ENCODE measurements at places on chromosomes 7 and 10.

- DNase-seq: no peak
These were observed 7.0 kb upstream of the ARHGAP12 start for GRCh38 chr10:31935678-31936077.

GRCh38 chr10:24449321-24449740 is 240.4 kb downstream of the KIAA1217 start:
- no peak for DNase-seq

DNA sequence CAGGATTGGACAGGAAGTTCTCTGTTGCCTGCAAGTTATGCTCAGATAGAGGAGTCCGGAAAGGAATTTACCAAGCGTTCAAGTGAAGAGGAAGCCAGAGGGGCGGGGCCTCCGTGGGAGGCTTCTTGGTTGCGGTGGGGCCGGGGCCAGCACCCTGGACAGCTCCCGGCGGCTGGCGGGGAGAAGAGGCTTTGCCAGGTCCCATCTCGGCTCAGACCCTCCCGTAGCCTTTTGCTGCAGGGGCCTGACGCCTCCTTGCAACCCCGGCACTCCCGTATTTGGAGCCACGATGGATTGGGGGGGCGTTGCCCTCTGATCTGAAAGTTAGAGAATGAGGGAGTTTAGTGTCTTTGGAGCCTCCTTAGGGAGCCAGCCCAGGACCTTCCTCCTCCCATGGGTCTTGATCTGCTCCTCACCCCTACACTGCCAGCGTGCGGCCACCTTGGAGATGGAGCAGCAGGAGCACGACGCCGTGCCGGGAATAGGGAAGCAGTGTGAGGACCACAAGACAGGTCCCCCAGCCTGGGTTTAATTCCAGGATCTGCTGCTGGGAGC is 3.1 kb upstream of the SLC18A3 start:
- DNase-seq: peak; percentile 18

GRCh38 chr7:28551331-28551730 is 139.0 kb downstream of the CREB5 start:
- no peak for DNase-seq

DNA sequence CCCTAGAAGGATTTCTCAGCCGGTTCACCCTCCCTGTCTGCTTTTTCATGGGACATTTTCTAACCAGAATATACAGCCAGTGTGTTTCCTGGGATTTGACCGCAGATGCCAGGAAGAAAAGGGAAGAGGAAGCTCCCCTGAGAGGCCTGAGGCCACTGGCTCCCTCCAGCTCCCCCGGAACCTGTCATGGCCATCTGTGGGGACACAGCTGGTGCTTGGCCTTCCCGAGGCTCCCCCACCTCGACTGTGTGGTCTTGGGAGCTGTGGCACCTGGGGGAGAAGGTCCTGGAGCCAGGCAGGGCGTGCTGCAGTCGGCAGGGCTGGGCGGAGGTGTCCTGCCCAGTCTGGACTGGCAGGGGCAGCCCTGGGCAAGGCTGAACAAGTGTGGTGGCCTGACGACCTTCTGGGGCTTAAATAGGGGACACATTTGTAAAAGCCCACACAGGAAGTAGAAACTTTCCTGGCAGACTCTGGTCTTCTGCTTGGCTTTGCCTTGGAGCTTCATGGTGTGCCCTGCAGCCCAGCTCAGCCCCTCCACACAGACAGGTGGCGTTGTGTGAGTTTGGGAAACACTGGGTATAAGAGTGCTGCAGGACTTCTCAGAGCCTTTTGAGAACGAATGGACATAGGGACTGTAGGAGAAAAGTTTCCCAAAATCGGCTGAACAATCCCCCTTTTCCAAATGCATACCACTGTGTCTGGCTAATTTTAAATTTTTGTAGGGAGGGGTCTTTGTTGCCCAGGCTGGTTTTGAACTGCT is 6.8 kb downstream of the BRI3 start:
- DNase-seq: no peak

DNA sequence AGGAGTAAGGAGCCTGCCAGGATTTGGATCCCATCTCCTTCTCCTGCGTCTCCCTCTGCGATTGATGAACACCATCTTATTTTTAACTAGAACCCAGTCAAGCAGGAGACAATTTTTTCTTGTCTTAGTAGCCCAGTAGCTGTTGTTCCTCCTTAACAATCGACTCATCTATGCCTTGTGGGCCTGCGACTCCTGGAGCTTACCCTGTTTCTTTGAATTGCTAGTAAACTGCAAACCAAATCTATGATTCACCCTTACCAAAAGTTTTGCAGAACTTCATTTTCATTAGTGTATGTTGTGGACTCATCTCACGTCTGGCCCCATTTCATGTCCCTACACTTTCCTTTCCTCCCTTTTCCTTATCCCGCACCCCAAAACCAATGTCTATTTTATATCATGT is 37.7 kb downstream of the TRIL start:
- DNase-seq: no peak

DNA sequence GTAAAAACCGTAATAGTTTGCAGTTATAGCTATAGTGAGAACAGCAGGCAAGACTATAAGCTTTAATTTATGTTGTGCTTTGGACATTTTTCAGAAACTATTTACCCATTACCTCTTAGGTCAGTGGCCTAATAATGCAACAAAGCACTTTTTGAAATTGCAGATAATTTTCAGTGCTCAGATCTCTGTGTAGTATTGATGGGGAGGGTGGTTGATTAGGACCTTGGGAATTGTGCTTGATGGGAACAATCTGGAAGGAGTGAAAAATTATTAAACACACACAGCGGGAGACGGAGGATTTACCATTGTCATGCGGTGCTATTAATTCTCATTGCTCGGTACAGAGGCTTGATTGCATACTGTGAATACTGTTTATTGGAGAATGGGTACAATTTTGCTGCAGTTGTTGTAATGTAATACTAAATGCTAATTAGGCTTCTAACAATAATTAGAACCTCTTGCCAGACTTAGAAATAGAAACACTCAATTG is 304.8 kb downstream of the LRMDA start:
- DNase-seq: no peak

GRCh38 chr10:129418496-129419225 is 48.4 kb upstream of the MGMT start:
- no peak for DNase-seq

- no peak for DNase-seq
These were observed 144.2 kb upstream of the RNF32 start for GRCh38 chr7:156496363-156496769.

- DNase-seq: no peak
These were observed 61.0 kb downstream of the TRUB1 start for GRCh38 chr10:114998993-114999392.

DNA sequence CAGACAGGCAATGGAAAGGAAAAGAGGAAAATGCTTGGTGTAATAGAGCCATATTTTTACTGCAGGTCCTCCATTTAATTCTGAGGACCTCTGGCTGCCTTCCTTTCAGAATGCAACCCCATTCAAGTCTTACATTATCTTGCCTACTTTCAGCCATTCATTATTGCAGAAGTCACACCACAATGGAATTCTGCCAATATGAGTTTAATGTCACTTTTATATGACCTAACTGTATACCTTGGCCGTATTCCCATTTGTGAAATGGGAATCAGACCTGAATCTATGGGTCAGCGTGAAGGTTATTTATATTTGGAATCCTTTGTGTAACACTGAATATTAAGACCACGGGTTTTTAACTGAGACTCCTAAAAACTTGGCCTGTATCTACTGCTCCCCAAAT is 241.7 kb upstream of the AOAH start:
- DNase-seq: no peak

- DNase-seq: no peak
These were observed 233.8 kb upstream of the SHH start for GRCh38 chr7:156046031-156046560.

GRCh38 chr7:75048435-75049379 is 24.9 kb downstream of the RCC1L start:
- DNase-seq: no peak

DNA sequence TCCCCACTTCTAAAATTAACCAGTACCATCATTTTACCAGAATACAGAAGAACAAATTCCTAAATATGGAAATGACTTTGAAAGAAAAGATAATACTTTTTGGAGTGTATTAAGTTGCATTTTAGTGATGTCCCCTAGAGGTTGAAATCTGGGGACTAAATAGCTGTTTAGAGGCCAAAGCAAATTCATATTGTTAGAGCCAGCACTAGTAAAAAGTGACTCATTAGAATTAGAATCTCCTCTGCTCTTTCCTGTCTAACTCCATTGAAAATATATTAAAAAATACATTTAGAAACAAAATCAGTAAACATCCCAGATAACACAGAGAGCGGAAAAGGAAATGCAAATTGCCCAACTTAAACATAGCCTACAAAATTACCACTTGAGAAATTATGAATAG is 1189.6 kb upstream of the C7orf33 start:
- no peak for DNase-seq

DNA sequence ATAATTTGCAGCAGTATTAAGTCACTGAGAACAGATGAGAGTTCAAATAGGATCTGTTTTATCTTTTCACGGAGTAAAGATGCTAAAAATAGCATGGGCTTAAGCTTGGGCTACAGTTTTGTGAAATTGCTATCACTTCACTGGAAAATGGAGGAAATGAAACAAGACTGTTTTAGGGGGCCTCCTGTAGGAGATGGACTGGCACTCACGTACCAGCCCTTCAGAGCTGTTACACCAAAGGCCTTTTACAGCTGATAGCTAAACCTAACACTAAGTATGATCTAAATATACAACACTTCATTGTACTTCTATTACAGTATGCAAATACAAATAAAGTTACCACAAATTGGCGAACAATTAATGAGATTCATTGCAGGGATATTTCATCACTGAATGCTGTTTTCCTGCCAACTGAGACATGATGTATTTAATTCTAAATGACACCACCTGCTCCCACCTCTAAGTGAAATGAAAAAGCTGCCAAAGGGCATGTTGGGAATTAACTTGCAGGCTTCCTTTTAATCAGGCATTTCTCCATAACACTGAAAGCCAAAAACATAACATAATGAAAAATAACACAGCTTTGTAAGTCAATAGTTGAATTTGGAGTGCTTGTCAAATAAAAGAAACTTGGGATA is 304.5 kb upstream of the LRRN3 start:
- DNase-seq: no peak

- DNase-seq: no peak
These were observed 804 bp downstream of the TMEM106B start for GRCh38 chr7:12211711-12212485.

DNA sequence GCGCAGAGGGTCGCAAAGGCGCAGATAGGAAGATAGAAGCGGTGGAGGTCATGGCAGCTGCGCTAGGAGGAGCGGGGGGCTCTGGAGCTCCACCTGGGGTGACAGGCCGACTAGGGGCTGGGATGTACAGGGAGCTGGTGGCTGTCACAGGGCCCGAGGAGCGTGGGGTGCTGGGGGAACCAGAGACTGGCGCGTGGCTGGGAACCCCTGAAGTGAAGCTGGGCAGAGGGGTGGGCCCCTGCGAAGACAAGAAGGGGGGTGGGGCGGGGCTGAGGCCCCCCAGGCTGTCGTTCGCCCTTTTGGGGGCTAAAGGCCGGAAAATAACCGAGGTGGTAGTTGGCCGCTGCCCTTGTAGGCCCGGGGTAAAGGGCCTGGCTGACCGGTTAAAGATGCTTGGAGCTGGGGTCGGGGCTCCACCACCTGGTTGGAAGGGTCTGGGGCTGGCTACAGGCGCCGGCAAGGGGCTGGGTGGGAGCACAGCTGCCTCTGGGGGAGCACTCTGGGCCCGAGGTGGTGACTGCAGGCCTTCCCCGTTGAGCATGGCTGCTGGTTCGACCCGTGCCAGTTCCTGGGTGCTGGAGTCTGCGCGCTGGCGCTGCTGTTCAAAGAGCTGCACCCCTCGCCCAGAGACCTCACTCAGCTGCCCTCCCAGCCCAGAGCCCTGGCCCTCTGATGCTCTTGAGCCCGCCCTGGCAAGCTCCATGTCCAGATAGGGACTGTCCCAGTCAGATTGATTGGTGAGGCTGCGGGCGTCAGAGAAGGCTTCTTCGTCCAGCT is 6.8 kb upstream of the MYOZ1 start:
- no peak for DNase-seq

DNA sequence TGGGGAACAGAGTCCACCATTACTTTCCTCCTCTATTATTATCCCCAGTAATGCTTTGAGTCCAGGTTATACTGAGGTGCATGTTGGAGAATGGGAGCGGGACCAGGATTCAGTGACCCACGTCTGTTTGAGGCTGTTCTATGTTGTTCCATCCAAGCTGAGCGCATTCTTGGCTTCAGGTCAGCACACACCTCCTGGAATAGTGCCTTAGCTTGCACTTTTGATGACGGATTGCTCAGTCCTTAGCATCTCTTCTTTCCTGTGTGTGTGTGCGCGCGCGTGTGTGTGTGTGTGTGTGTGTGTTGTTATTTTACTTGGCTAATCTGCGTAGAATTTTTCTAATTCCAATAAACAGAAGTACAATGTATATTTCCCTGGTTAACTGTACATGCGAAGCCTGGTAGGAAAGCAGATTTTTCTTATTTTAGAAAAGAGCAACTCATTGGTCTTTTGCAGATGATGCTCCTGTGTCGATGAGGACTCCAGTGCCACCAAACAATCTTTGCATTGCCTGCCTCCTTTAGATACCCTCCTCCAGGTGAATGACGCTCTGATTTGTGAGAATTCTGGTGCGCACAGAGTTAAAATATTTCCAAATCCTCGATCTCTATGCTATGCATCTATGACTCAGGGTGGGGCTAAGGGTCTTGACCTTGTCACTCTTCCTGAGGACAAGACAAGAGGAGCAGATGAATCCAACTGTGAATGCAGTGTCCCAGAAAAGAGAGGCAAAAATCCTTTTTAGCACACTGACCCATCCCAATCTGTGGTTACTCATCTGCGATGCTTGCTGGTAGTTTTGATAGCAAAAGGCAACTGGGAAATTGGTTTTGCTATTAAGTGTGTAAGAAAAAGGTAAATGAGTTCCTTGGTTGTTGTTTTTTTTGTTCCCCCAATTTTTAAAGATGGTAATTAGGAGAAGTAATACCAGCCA is 13.3 kb upstream of the CELF2 start:
- no peak for DNase-seq

- no peak for DNase-seq
These were observed 283.5 kb downstream of the PLXNA4 start for GRCh38 chr7:132292803-132293202.

DNA sequence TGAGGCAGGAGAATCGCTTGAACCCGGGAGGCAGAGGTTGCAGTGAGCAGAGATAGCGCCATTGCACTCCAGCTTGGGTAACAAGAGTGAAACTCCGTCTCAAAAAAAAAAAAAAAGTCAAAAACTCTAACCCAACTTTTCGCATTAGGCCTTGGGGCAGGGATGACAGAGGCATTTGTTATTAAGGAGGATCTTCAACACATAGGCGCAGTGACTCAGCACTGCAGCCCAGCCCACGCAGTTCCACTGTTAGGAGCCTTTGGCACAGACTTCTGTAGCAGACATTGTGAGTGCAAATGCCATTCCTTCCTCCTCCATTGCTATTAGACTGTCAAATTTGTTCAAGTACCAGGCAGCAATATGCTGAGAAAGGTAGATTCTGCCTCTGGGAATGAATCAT is 43.1 kb upstream of the KLHL7 start:
- no peak for DNase-seq

GRCh38 chr10:111996103-111996502 is 187.5 kb downstream of the GPAM start:
- DNase-seq: no peak
